Esophagus muscularis mucosa (tissue), 4 donors: ENCODE measurements at places on chromosomes 16 and 17.

DNA sequence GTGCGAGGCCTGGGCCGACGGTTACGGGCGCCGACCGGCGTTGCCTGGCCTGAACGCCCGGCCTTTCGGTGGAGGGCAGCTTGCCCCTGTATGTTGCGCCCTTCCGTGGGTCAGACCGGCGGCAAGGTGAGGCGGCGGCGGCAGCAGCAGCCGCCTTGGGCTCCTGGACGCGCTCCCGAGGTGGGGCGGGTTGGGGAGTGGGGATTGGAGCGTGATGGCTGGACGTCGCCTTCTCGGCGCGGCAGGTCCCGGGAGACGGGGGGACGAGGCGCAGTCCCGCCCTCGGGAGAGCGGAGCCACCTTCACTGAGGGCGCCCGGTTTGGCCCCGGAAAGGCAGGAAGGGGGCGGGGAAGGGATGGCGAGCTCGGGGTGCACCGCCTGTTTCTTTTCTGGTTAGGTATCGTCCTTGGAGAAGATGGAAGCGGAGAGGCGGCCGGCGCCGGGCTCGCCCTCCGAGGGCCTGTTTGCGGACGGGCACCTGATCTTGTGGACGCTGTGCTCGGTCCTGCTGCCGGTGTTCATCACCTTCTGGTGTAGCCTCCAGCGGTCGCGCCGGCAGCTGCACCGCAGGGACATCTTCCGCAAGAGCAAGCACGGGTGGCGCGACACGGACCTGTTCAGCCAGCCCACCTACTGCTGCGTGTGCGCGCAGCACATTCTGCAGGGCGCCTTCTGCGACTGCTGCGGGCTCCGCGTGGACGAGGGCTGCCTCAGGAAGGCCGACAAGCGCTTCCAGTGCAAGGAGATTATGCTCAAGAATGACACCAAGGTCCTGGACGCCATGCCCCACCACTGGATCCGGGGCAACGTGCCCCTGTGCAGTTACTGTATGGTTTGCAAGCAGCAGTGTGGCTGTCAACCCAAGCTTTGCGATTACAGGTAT, 671 bp downstream of the DGKE start:
- no peak for DNase-seq

- DNase-seq, result no peak
Measured at GRCh38 chr16:66306366-66307150, 59.9 kb upstream of the CDH5 start.

DNA sequence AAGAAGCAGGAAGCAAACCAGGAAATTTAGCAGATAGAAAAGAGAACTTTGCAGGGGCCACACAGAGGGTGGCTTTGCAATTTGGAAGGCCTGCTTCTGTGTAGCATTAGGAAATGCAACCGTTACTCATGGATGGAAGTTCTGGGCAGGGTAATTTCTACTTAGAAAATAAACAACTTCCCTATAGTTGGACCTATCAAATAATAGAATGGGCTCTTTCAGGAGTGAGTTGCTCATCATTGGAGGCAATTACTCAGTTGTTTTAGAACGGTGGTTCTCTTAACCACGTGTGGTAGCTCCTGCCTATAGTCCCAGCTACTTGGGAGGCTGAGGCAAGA, 25.8 kb upstream of the HS3ST2 start:
- DNase-seq, result no peak

GRCh38 chr17:13996276-13996675, 73.0 kb upstream of the COX10 start:
- no peak for DNase-seq

DNA sequence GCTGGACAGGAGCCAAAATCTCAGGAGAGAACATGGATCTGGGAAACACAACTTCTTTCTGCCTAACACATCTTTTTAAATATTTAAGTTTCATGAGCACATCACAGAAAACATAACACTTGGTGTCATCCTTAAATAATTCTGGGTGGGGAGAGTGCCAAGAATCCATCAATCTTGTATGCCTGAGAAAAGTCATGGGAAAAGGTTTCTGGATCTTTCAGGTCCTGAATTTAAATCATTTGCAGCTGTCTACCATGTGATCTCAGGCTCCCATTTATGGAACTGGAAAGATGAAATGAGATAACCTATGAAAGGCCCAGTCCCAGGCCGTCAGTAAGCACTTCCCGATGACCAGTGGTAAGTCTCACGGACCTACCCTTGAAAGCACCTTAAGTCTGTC, 15.1 kb downstream of the CDH11 start:
- no peak for DNase-seq

DNA sequence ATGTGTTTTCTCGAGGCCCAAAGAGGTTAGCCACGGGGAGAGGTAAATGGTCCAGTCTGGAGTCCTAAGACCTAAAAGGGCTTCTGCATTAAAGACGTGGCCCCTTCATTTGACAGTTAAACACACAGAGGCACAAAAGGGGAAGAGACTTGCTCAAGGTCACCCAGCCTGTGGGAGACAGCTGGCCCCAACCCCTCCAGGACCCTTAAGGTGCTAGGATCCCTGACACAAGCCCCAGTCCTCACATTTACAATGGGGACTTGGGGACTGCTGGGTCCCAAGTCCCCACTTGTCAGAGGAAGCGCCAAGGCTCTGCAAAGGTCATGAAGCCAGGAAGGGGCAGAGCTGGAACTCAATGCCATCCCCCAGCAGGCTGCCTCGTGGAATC, 1.7 kb downstream of the ABAT start:
- no peak for DNase-seq

GRCh38 chr17:76575570-76575969, 10.1 kb downstream of the ST6GALNAC2 start:
- no peak for DNase-seq

DNA sequence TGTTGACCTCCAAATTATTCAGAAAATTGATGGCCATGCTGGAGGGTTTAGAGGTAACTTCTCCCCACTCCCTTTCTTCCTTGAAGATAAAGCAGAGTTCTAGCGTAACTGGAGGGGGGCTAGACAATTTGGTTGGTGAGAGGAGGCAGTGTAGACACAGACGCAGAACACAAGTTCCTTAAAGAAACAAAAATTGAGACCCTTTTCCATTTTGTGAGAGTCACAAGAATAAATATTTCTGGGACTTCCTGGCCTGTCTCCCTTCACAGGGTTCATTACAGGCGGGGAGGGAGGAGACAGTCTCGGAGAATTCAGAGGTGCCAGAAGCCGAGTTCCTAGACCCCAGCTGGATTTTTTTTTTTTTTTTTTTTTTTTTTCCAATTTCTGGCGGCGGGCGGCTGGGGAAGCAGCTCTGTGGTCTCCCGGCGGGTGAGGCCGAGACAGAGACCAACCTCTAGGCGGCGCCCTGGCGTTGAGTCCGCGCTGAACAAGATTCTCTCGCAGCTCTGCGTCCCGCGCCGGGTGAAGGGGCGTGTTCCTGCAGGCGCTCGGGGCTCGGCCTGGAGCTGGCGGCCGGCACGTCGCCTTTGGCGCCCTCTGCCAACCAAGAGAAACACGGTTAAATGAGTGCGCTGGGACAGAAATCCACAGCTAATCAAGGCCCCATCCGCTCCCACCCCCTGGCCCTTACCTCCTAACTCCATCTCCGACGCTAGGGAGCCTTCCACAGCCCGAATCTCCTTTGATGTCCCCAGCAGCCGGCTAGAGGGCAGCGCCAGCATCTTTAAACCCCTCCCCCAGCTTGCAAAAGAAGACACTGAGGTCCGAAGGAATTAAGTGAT, 10.2 kb upstream of the HOXB9 start:
- no peak for DNase-seq

DNA sequence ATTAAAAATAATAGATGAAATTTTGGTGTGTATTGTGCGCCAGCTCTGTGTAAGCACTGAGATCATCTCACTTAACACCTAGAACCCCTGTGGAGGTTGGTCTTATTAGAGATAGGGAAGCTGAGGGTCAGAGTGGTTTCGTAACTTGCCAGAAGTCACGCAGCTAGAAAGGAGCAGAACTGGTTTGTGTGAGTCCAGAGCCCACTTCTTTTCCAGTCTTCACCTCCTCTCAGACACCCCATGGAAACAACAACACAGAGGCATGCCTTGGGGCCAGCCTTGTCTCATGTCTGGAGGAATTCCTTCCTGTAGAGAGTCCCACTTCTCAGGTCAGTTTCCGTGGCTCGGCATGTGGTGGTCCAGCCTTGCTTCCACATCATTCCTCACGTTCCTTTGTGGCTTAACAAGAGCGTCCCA, 16.5 kb downstream of the YPEL2 start:
- DNase-seq, result no peak

DNA sequence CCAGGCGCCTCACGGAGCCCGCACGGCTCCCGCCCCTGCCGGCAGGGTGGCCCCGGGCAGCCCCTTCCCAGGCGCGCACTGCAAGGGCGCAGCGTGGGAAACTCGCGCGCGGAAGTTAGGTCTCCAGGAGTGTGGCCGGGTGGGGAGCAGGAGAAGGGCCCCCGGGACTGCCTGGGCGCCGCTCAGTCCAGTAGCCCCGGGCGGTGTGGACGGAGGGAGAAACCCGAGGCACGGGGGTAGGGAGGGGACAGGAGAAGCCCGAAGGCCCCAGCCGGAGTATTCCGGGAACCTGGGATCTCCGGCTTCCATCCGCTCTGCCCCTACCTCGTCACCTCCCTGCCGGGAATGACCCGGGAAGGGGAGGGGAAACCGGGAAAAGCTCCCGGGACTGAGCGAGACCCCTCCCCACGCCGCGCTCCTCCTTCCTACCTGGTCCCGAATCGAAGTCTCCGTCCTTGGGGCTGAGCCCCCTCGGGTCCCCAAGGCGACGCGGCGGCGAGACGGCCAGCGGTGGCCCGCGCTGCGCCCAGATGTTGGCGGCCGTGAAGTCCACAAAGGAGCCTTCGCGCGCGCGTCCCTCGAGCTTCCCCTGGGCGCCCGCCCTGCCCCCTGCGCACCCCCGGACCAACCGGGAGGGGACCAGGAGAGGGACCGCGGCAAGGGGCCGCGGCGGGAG, 418 bp downstream of the SOCS3 start:
- DNase-seq, result no peak

- DNase-seq, result no peak
Measured at GRCh38 chr17:56812901-56813388, 20.8 kb downstream of the C17orf67 start.

GRCh38 chr16:67013233-67013822, 15.6 kb upstream of the CBFB start:
- DNase-seq, result no peak

DNA sequence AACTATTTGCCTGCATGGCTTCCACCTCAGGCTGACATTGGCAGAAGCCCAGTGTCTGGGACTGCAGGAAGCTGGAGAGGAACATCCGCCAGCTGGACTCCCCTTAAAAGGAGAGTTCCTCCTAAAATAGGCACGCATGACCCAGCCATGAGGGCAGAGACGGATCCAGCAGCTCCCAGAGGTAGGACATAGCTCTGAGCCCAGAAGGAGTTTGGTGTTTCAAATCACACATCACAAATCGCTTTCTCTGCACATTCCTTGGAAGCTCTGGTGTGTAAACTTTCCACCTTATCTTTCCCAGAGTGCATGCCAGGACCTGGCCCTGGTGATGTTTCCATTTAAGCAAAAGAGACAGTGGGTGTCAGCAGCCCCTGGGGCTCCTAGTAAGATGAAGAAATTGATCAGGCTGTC, 231.1 kb upstream of the CDH5 start:
- DNase-seq, result no peak

DNA sequence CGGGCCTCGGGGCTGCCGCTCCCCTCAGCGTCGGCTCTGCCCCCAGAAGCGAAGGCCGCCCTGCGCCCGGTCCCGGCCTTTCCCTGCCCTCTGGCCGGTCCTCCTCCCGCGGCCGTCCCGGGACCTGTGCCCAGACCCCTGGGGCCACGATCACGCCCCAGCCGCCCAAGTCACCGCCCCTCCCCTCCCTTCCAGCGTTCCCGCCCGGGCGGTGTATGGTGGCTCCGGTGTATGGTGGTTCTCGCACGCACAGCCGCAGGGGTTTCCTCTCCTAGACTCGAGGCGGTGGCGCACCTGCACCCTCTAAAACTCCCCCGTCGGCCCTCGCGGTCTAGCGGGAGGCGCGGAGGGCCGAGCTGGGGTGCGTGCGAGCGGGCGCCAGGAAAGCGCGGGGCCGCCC, 10.0 kb downstream of the TIGD7 start:
- no peak for DNase-seq

GRCh38 chr16:30053376-30054015, 12.1 kb upstream of the ALDOA start:
- DNase-seq, result no peak

GRCh38 chr16:86942151-86943051, 364.1 kb downstream of the FOXL1 start:
- DNase-seq, result no peak

- DNase-seq, result no peak
Measured at GRCh38 chr17:79988185-79988971, 47.3 kb downstream of the TBC1D16 start.

DNA sequence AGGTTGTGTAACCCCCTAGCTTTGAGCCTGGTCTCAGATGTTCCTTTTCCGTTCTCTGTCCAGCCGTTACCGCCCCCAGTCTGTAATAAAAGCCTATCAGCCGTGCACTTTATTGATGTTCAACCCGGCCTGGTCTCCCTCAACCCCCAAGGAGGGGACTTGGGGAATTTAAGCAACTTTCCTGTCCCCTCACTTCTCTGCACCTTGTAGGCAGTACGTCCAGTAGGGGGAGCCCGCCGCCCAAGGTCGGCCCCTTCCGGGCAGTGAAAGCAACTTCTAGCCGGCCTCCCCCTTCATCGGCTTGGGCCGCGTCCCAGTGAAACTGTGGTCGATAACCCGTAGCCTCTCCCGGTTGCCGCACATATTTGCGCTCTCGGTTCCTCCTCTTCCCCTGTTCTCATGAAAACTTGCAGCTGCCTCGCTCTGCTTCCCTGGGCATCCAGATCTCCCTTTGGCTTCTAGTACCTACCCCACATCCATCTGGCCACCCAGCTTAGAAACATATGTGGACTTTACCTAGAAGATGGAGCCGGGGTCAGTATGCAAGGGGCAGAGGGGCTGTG, 7.9 kb downstream of the PNPO start:
- DNase-seq, result peak; percentile 95

DNA sequence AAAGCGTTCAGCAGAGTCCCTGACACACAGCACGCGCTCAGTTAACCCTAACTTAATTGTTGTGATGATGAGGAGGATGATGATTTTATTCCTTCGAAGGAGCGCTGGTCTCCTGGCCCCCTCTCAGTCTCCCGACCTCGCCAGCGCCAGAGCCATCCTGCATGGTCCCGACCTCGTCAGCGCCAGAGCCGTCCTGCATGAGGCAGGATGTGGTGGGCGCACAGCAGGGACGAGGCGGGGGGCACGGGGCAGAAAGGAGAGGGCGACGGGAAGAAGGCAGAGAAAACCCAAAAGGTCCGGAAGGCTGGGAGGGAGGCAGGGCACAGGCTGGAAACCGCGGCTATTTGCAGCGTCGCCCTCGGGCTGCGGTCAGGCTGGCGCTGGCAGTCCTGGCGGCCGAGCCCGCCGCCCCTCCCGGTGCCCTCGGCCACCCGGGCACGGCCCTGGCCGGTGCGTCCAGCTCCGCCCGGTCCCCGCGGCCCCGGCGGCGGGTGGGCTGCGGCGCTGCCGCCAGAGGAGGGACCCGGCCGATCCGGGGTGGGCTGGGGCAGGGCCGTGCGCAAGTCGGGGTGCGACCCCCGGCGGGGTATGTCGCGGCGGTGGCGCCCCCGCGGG, 3.0 kb upstream of the TAC4 start:
- DNase-seq, result no peak

GRCh38 chr17:1423456-1424135, 23.6 kb upstream of the YWHAE start:
- DNase-seq, result no peak
